ENCODE measurements at places on chromosomes 2 and 18.

DNA sequence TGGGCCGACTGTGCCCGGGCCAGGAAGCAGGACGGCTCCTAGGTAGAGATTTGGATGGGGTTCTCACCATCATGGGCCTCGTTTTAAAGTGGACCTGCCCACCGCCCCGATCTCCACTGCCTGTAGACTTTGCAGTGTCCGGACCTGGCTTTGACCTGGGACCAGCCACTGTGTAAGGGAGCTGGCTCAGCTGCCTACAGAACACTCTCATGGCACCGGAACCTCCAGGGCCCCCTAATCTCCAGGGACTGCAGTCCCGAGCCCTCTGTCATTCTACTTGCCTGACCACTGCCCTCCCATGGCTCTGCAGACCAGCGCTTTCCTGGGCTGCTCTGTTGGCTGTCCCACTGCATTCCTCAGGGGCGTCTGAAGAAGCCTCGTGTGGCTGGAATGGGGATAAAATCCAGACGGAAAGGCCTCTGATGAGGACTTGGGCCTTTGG is 120.8 kb downstream of the GLI2 start:
- no peak for DNase-seq

GRCh38 chr2:227366769-227367426 is 12.2 kb downstream of the TM4SF20 start:
- DNase-seq = peak; percentile 0

- peak; percentile 30 for DNase-seq
Measured at GRCh38 chr2:200703127-200703925, 108.4 kb upstream of the BZW1 start.

GRCh38 chr2:19955544-19956422 is 34.1 kb downstream of the WDR35 start:
- DNase-seq = peak; percentile 71

DNA sequence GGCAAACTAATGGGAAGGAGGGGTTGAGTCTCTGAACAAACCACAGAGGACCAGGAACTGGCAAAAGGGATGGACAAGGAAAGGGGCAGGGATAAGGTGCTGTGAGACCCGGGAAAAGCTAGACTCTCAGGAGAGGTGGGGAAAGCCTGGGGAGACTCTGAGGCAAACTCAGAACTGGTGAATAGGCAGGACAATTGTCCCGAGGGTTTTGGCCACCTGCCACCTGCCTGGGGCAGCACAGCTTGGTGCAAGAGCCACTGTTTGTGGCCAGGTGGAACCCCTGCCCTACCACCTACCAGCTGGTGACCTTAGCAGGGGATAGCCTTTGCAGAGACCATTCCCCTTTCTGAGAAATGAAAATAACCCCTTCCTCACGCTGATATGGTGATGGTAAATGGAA is 129.4 kb upstream of the ASB18 start:
- DNase-seq = no peak

DNA sequence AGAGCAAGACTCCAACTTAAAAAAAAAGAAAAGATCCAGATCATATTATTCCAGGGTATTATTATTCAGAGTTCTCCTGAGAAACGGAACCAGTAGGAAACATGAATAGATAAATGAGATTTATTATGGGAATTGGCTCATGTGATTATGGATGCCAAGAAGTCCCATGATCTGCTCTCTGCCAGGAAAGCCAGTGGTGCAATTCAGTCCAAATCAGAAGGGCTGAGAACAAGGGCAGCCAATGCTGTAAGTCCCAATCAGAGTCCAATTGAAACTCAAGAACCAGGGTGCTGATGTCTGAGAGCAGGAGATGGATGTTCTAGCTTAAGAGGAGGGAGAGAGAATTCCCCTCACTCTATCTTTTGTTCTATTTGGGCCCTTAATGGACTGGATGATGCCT is 7.8 kb downstream of the SCYGR2 start:
- no peak for DNase-seq

Measured in NCI-H69 (cell line).